T-cell (primary cell): ENCODE measurements at places on chromosomes 2 and 18.

- H3K4me3 ChIP-seq: no peak overlapping the region
- no peaks in the 10 kb centered on the region for H3K27me3 ChIP-seq
- H3K27ac ChIP-seq: no peak overlapping the region
- no peaks in the 10 kb centered on the region for H3K4me1 ChIP-seq
- H3K36me3 ChIP-seq: no peaks in the 10 kb centered on the region
Measured at GRCh38 chr2:217628061-217628460, 374.7 kb downstream of the TNS1 start.

DNA sequence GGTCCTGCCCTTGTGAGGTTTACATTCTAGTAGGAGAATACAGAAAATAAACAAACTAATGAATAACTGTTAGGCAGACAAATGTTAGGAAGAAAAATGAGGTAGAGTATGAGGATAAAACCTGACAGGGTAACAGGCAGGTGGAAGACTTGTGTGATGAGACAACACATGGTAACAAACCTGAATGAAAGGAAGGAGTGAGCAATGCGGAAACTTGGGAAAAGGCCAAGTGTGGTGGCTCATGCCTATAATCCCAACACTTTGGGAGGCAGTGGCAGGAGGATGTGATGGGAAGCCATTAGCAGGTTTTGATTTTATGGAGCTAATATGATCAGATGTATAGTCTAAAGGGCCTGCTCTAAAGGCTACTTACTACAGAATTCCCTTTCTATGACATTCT lies 74.2 kb downstream of the INO80D start:
- no peak overlapping the region for H3K27ac ChIP-seq
- H3K27me3 ChIP-seq: no peaks in the 10 kb centered on the region
- no peak for DNase-seq
- H3K4me3 ChIP-seq: no peak overlapping the region
- H3K36me3 ChIP-seq: peaks cover 52% of the 10 kb centered on the region

- no peaks in the 10 kb centered on the region for H3K36me3 ChIP-seq
- peaks cover 21% of the 10 kb centered on the region for H3K4me1 ChIP-seq
- no peak overlapping the region for H3K4me3 ChIP-seq
Measured at GRCh38 chr2:45892425-45892745, 240.9 kb downstream of the PRKCE start.

DNA sequence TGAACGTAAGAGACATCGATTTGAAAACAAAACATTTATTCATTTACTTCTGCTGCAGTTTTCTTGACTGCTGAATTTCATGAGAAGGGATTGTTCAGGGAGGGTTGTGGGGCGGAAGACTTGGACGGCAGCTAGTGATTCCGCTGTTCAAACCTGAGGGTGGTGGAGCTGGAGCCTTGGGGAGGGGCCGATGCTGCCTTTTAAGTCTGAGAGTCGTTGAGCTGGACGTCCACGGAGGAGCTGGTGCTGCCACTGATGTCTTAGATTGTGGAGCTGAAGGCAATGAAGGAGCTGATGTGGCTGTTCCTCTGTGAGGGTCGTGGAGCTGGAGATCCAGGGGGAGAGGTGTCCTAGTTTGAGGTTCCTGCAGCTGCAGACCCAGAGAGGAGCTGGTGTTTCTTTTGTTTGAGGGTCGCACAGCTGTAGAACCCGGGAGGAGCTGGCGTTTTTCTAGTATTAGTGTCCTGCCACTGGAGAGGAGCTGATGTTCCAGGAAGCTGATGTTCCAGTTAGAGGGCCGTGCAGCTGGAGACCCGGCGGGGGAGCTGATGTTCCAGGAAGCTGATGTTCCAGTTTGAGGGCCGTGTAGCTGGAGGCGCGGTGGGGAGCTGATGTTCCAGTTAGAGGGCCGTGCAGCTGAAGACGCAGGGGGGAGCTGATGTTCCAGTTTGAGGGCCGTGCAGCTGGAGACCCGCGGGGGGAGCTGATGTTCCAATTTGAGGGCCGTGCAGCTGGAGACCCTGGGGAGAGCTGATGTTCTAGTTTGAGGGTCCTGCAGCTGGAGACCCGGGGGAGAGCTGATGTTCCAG lies 150.9 kb downstream of the RTP5 start:
- no peak for DNase-seq
- H3K36me3 ChIP-seq: no peaks in the 10 kb centered on the region
- H3K27ac ChIP-seq: no peak overlapping the region
- H3K4me3 ChIP-seq: no peak overlapping the region
- peaks cover 44% of the 10 kb centered on the region for H3K27me3 ChIP-seq

GRCh38 chr2:205800773-205801172 lies 118.5 kb downstream of the NRP2 start:
- H3K27me3 ChIP-seq: no peaks in the 10 kb centered on the region
- no peaks in the 10 kb centered on the region for H3K4me1 ChIP-seq
- H3K4me3 ChIP-seq: no peak overlapping the region
- no peaks in the 10 kb centered on the region for H3K36me3 ChIP-seq

GRCh38 chr2:127044165-127044718 lies 62.7 kb downstream of the BIN1 start:
- no peak overlapping the region for H3K27ac ChIP-seq
- DNase-seq: no peak
- H3K27me3 ChIP-seq: no peaks in the 10 kb centered on the region
- no peak overlapping the region for H3K4me3 ChIP-seq
- H3K4me1 ChIP-seq: no peaks in the 10 kb centered on the region
- peaks cover 13% of the 10 kb centered on the region for H3K36me3 ChIP-seq

GRCh38 chr18:43661570-43661969 lies 384.3 kb upstream of the SYT4 start:
- H3K4me3 ChIP-seq: no peak overlapping the region
- no peaks in the 10 kb centered on the region for H3K4me1 ChIP-seq
- no peaks in the 10 kb centered on the region for H3K27me3 ChIP-seq
